NCI-H1930 (cell line): ENCODE measurements at places on chromosomes 11 and 22.

- DNase-seq: no peak
These were observed 15.8 kb downstream of the PHLDB1 start for GRCh38 chr11:118623269-118623655.

- DNase-seq: no peak
These were observed 238.3 kb downstream of the CTTN start for GRCh38 chr11:70636659-70637058.

DNA sequence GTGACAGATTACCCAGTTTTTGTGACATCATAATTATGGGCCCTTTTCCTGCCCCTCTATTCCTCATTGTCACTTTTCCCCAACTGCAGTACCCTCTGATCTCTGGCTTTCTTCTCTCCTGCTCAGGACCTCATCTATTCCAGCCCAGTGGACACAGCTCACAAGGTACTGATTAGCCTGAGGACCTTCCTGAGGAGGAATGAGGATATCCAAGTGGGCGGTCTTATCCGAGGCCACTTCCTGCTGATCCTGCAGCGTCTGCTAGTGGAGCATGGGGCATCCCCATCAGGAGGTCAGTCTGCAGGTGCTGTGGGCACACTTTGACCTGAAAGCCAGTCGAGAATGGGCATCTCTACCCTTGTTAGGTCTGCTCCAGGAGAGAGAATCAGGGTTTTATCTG lies 24.5 kb upstream of the CCDC134 start:
- no peak for DNase-seq

DNA sequence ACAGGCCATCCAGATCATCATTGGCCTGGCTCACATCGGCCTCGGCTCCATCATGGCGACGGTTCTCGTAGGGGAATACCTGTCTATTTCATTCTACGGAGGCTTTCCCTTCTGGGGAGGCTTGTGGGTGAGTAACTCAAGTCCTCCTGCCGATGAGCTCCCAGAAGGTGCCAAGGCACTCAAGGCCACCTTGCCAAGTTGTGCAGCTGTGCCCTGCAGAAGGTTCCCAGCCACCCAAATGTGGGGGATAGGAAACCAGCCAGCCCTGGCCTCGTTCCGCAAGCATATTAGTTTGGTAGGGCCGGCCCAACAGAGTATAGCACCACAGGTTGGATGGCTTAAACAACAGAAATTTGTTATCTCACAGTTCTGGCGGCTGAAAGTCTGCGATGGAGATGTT lies 4.0 kb downstream of the MS4A8 start:
- DNase-seq: no peak

DNA sequence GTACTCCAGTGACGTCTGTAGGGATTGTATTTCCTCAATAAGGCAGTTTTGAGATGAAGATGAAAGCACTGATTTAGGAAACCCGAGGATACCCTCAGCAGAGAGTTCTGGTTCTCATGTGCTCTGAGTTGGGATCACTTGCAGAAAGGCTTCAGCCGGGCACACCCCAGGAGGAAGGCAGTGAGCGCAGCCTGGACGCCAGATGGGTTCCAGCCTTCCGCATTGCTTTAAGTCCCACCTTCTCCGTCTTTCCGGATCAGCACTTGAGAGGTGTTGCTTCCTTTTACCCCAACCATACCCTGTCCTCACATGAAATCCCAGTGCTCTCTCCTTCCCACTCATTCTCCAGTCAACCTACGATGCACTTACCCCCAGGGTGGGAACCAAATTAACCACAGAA lies 239.5 kb upstream of the CADM1 start:
- no peak for DNase-seq

DNA sequence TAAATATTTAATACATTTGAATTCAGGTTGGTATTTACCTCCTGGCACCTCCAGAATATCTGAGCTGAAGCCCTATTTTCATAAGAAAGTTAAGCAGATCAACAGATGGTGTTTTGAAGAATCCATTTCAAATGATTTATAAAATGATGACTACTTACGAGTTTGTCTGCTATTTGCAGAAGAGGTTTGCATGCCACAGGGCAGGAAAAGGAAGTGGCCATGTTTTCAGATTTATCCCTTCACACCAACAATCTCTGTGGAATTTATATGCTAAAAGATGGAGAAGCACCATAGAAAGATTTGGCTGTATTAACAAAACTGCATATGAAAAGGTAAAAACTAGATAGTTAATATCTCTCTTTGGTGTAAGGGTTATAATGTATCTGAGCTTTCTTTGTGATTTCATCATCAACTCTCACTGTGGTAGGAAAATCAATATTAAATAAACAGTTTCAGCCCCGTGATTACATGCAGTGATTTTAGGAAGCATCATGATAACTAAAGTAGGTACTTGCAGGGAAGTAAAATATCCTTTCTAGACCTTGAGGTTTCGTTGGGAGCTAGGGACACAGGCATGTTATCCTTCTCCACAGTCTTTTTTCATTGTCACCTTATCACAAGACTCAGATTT lies 2.6 kb downstream of the BMAL1 start:
- DNase-seq: no peak
